ENCODE measurements at places on chromosomes 16 and 17. TPM values are rescaled to one million over a fixed set of nuclear protein-coding genes. Genes with fewer than 3 reads are reported as not detected.

The STX8 gene
- 64.4 TPM for total RNA-seq

GRCh38 chr16:8346294-8346693, 244.0 kb downstream of the TMEM114 start:
- DNase-seq = no peak
- no peaks in the 10 kb centered on the region for H3K36me3 ChIP-seq
- no peak overlapping the region for H3K4me3 ChIP-seq
- no peaks in the 10 kb centered on the region for H3K4me1 ChIP-seq
- no peaks in the 10 kb centered on the region for H3K27me3 ChIP-seq

GRCh38 chr17:5164436-5164835, 27.2 kb downstream of the ZNF594 start:
- no peaks in the 10 kb centered on the region for H3K4me1 ChIP-seq
- no peak overlapping the region for H3K4me3 ChIP-seq
- peaks cover 2% of the 10 kb centered on the region for H3K36me3 ChIP-seq
- H3K27me3 ChIP-seq = peaks cover 12% of the 10 kb centered on the region

DNA sequence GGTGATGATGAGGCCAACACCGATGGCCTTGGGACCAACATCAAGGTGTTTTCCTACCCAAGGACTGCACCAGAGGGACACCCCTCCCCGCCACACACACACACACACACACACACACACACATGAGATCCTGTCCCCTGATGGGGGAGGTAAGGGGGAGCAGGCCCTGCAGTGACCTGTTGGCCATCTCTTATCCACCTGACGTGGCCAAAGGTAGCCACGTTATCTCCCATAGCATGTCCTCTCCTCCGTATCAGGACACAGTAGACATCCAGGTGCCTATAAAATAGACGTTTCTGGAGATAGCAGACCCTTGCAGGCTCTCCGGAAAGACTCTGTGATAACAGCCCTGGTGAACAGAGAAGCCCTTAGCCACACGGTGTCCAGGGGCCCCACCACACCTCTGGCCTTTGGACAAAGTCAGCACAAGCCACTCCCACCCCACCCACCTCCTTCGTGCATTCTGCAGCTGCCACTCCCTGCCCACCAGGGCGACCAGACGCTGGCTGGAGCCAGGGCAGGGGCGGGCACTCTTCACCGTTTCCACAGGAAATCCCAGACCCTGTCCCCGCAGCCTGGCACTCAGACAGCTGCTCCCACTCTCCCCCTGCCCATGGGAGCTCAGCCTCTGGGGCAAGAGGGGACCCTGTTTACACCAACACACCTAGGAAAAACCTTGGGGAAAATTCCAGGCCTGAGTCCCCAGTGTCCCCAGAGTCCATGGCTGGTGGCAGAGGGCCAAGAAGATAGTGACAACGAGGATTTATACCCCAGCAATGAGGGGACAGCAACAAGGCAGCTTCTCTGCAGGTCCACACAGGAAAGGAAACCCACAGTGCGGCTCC, 15.4 kb upstream of the ENPP7 start:
- DNase-seq = no peak
- no peak overlapping the region for H3K4me3 ChIP-seq
- no peaks in the 10 kb centered on the region for H3K4me1 ChIP-seq
- no peak overlapping the region for H3K27ac ChIP-seq
- no peaks in the 10 kb centered on the region for H3K36me3 ChIP-seq

DNA sequence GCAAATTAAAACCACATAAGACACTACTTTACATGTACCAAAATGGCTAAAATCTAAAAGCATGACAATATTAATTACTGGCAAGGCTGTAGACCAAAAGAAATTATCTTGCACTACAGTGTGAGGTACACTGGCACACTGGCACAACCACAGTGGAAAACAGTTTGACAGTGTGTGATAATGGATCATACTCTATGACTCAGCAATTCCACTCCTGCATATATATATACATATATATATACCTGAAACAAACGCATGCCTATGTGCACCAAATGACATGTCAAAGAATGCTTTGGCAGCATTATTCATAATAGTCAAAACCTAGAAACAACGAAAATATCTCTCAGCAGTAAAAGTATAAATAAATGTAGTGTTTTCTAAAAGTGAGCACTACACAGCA, 4.6 kb upstream of the DYNLRB2 start:
- no peak overlapping the region for H3K27ac ChIP-seq
- no peaks in the 10 kb centered on the region for H3K36me3 ChIP-seq
- DNase-seq = no peak
- H3K27me3 ChIP-seq = peaks cover 45% of the 10 kb centered on the region

All from chondrocyte (in vitro differentiated cells).